ENCODE measurements at places on chromosomes 16 and 17.

GRCh38 chr16:8376430-8376829 is 213.9 kb downstream of the TMEM114 start:
- DNase-seq: no peak

GRCh38 chr17:42975265-42975664 is 4.6 kb downstream of the PTGES3L start:
- no peak for DNase-seq

DNA sequence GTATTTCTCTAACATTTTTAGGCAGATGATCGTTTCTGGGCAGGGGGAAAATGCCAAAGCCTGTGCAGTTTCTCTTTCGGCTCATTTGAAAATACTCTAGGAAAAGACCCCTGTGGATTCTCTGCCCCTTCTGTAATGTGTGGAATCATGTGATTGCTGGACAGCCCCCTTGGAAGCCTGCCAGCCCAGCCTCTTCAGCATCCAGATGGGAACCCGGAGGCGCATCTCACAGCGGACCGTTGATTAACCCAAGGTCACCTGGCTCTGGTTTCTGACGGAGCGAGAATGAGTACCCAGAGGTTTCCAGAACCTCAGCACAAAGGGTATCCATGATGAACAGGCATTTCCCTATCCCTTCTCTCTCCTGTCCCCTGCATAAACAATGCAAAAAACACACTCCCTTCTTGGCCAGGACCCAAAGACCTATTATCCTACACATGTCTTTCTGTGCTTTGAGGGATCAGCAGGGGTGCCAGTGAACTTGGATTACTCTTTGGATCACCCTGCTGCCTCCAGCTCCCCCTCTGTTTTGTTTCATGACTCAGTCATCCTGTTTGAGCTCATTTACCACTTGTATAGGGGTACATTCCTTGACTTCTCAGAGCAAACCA is 957.1 kb upstream of the RBFOX1 start:
- no peak for DNase-seq

- DNase-seq: no peak
Observed at GRCh38 chr17:48549281-48549630, 4.3 kb upstream of the HOXB2 start.

- no peak for DNase-seq
Observed at GRCh38 chr17:4500191-4500571, 1.5 kb downstream of the SPNS2 start.

- DNase-seq: no peak
Observed at GRCh38 chr17:78693346-78694083, 88.6 kb downstream of the CYTH1 start.

- no peak for DNase-seq
Observed at GRCh38 chr16:54645345-54645744, 285.3 kb upstream of the IRX5 start.
